ENCODE measurements at places on chromosomes 5 and 9. TPM values are rescaled to one million over a fixed set of nuclear protein-coding genes. Genes with fewer than 3 reads are reported as not detected.

GRCh38 chr9:133684121-133684935, 48.2 kb downstream of the DBH start:
- H3K4me3 ChIP-seq: no peak overlapping the region
- H3K27me3 ChIP-seq: no peaks in the 10 kb centered on the region
- no peaks in the 10 kb centered on the region for H3K36me3 ChIP-seq

DNA sequence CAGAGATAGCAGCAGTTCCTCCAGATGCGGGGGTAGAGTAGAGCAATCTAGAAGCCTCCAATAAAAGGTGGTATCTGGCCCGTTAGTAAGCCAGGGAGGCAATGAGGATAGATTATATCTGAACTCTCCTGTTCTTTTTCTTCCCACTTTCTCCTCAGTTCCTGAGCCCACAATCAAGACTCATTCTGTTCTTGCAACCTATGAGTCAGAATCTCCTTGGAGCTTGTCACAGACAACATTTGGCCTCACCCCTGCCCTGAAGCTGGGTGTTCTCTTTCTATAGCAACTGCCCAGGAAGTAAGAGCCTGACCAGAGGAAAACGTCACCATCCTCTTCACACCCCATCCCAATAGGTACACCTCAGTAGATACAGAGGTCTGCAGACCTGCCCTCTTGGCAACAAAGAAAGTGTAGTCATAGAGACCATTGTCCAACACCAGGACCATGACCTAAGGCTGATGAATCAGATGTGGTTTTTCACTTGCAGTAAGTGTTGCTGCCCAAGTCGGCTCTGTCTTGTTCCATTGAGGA, 76.3 kb upstream of the PCA3 start:
- no peak overlapping the region for H3K4me3 ChIP-seq
- H3K27ac ChIP-seq: peak overlapping the region; percentile 23
- no peaks in the 10 kb centered on the region for H3K36me3 ChIP-seq
- H3K27me3 ChIP-seq: peaks cover 31% of the 10 kb centered on the region

DNA sequence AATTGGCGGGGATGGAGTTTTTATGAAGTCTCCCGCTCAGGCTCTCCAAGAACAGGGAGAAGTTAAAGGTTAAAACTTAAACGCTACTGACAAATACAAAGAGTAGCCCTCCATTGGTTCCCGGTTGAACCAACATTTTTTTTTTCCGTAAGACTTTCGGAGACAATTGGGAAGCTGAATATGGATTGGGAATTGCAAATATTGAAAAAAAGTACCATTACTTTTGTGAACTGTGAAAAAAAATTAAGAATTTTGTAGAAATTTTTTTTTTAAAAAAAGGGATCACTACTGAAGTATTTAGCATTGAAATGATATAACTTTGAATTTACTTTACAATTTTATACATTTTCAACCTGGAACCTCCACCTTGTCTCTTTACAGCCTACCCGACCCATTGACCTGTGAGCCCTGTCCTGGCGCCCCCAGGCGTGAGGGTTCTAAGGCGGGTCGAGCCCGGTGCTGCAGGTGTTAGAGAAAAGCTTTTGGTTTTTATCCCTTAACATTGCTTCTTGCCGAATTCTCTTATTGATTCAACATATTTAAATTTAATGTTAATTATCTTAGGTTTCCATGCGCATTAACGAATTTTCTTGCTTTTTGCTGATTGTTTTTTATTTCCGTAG, 448 bp upstream of the ZNF782 start:
- peak overlapping the region; percentile 100 for H3K27ac ChIP-seq
- peaks cover 16% of the 10 kb centered on the region for H3K36me3 ChIP-seq
- DNase-seq: no peak
- peaks cover 48% of the 10 kb centered on the region for H3K4me1 ChIP-seq
- peaks cover 17% of the 10 kb centered on the region for H3K27me3 ChIP-seq
- H3K4me3 ChIP-seq: peak overlapping the region; percentile 100

Gene FAM78A
- total RNA-seq: 55.3 TPM

DNA sequence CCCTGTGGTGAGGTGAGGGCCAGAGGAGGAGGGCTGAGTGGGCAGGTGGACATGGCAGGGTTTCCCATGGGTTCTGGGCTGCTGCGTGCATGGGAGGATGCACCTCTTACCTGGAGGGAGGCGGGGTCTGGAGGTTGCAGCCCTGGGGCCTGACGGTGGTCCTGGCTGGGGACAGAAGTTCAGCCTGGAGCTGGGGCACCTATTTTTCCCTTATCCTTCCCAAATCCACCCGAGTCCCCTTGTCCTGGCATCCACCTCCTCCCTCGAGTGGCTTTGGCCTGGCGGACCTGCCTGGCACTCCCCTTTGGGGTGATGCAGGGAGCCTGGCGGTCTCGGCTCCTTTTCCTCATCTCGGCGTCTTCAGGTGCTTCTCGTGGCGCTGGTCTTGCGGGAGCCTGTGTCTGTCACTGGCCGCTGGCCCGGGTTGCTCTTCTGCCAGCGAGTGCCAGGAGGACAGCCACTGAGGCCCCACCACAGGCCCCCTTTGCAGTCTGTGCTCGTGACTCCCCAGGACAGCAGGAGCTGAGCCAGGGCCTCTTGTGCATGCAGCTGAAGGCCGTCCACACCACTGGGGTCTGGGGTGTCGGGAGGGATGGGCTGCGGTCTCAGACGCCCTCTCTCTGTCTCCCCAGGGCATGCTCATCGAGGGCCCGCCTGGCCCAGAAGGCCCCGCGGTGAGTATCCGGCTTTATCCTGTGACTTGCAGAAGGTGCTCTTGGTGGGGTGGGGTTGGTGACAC, 96.4 kb downstream of the COL5A1 start:
- no peaks in the 10 kb centered on the region for H3K36me3 ChIP-seq
- H3K4me3 ChIP-seq: no peak overlapping the region
- H3K27me3 ChIP-seq: no peaks in the 10 kb centered on the region
- H3K27ac ChIP-seq: no peak overlapping the region
- no peaks in the 10 kb centered on the region for H3K4me1 ChIP-seq

Gene PFN3
- not detected for total RNA-seq

Gene CD180
- 0.02 TPM for total RNA-seq
